ENCODE measurements at places on chromosomes 1 and 21.

GRCh38 chr1:60762176-60762575, 320.2 kb upstream of the NFIA start:
- no peak overlapping the region for H3K27ac ChIP-seq
- no peaks in the 10 kb centered on the region for H3K4me1 ChIP-seq
- H3K36me3 ChIP-seq = no peaks in the 10 kb centered on the region
- H3K4me3 ChIP-seq = no peak overlapping the region
- H3K27me3 ChIP-seq = no peaks in the 10 kb centered on the region

DNA sequence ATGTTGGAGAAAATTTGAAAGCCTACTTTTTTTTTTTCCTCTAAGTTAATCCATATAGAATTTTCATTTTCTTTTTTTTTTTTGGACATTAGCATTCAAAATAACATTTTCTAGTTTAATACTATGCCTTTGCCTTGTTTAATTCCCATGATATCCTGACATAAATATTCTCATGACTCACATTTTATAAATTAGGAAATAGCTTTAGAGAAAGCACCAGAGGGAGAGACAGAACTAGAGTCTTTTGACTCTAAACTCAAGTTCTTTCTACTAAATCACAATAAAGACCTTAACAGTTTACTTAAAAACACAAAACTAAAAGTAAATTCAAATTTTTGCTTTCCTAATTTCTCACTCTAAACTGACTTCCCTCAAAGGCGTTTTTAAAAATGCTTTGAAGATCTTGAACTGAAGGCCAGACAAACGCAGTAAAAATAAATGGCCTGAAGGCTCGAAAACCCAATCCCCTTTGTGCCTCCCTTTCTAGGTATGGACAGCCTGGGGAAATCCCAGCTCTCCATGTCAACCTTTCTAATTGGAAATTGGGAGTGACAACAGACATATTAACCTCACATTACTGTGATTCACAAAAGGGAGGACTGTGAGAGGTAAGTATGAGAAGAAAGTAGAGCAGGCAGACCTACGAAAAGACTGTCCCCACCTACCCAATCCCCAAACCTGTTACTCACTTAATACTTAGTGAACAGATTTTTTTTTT, 104.6 kb downstream of the ENAH start:
- no peak overlapping the region for H3K4me3 ChIP-seq
- no peak overlapping the region for H3K27ac ChIP-seq
- H3K27me3 ChIP-seq = no peaks in the 10 kb centered on the region
- DNase-seq = no peak
- no peaks in the 10 kb centered on the region for H3K36me3 ChIP-seq
- no peaks in the 10 kb centered on the region for H3K4me1 ChIP-seq

DNA sequence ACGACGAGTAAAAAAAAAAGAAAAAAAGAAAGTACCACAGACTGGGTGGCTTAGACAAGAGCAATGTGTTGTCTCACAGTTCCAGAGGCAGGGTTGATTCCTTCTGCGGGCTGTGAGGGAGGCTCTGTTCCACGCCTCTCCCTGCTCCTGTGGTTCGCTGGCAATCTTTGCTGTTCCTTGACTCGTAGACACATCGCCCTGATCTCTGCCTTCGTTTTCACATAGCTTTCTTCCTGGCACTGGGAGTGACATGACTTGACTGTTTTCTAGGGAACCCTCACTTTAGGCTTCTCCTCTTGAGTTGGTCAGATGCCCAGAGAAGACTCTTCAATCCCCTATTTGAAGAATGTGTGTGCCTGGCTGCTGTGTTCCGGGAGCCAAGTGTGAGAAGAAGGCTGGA, 133.6 kb downstream of the TM2D1 start:
- H3K27ac ChIP-seq = no peak overlapping the region
- H3K4me3 ChIP-seq = no peak overlapping the region
- H3K4me1 ChIP-seq = no peaks in the 10 kb centered on the region
- H3K27me3 ChIP-seq = no peaks in the 10 kb centered on the region

DNA sequence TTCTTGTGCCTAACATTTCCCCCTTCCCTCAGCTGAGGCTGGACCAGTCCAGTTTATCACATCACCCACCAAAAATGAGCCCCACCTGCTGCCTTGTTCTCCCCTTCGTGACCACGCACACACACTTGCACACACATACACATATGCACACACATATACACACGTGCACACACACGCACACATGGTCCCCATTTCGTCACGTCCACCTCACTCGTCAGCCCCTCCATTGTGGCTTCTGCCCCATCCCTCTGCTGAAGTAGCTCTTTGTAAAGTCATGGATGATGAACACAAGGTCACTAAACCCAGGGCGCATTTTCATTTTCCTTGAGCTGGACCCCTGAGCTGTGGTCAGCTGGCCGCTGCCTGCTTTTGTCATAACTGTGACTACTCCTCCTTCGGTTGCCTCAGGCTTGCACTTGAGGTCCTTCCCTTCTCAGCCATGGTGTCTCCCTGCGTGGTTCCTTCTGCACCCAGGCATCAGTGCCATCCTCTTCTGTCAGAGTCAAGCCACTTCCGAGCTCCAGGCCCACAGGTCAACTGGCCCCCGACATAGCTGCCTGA, 93.8 kb downstream of the SYT2 start:
- H3K27ac ChIP-seq = no peak overlapping the region
- DNase-seq = no peak
- H3K4me3 ChIP-seq = no peak overlapping the region

- no peak for DNase-seq
- H3K27ac ChIP-seq = no peak overlapping the region
- peak overlapping the region; percentile 40 for H3K4me3 ChIP-seq
- peaks cover 3% of the 10 kb centered on the region for H3K27me3 ChIP-seq
- H3K36me3 ChIP-seq = no peaks in the 10 kb centered on the region
- peaks cover 7% of the 10 kb centered on the region for H3K4me1 ChIP-seq
Measured at GRCh38 chr1:115839679-115840237, 1.2 kb downstream of the NHLH2 start.

DNA sequence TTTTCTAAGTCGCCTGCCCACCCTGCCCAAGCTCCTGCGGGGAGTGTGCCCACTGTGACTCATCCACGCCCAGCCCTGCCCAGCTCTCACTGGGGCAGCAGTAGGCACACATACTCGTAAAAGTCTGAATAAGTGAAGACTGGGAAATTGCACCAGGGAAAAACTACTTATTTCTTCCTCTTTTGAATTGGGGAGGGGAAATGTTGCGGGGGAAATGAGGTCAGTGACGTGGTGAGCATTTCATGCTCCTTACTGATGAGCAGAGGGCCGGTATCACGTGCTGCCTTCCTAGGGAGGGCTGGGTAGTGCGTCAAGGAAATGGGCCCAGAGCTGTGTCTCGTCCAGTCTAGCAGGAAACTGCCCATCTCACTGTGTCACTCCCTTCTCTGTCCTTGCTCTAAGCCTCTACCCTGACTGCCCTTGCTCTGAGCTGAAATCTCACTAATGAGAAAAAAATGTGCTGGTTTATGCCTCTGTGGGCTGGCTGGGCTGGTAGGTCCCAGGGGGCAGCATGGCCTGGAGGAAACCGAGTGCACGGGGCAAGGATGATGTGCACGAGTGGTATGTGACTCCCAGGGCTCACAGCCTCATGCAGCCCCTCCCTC, 13.5 kb upstream of the TNFRSF1B start:
- no peaks in the 10 kb centered on the region for H3K36me3 ChIP-seq
- H3K4me3 ChIP-seq = no peak overlapping the region
- peak; percentile 58 for DNase-seq
- H3K4me1 ChIP-seq = no peaks in the 10 kb centered on the region
- no peak overlapping the region for H3K27ac ChIP-seq
- no peaks in the 10 kb centered on the region for H3K27me3 ChIP-seq

Measured in testis (tissue), 5 donors.